ENCODE measurements at places on chromosomes 6 and 20.

DNA sequence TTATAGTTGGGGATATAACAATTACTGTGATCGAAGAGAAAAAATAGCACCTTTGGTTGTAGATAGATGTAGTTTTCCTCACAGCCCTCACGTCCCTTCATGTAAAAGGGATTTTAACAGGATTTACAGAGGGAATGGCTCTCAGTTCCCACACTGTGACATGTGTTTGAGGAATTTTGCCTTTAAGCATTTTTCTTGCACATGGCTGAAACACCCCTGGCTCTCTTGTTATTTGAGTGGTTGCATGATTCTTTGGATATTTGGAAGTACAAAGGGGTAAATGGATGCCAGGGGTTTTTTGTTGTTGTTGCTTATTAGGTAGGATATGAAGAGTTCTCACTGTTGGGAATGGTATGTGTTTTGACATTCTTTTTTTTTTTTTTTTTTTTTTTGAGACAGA lies 48.2 kb downstream of the JAG1 start:
- no peak for DNase-seq

- no peak for DNase-seq
Measured at GRCh38 chr6:136599329-136600011, 49.2 kb upstream of the MAP7 start.

DNA sequence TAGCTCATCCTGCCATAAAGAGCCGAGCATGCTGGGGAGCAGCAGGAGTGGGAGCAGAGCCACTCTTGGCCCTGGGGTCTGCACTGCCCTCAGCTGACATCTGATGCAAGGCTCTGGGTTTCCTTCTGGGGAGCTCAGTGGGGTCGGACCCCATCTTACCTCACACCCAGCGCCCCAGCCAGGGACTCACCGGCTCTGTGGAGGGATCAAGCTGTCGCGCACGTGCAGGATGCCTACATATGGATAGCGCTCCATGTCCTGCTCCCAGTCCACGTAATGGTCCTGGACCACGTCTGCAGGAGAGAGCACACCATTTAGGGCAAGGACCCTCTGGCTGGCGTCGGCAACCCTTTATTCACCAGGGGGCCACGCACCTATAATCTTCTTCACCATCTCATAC lies 12.2 kb downstream of the LEMD2 start:
- no peak for DNase-seq

- no peak for DNase-seq
Measured at GRCh38 chr6:137536104-137536773, 42.0 kb upstream of the OLIG3 start.

- DNase-seq = no peak
Measured at GRCh38 chr20:34104059-34104458, 8.0 kb downstream of the EIF2S2 start.

- DNase-seq = no peak
Measured at GRCh38 chr6:103674790-103675189, 1184.9 kb downstream of the HACE1 start.

Data from NCI-H1694 (cell line).